Fibroblast of upper back skin (primary cell): ENCODE measurements at places on chromosomes 3 and 15.

DNA sequence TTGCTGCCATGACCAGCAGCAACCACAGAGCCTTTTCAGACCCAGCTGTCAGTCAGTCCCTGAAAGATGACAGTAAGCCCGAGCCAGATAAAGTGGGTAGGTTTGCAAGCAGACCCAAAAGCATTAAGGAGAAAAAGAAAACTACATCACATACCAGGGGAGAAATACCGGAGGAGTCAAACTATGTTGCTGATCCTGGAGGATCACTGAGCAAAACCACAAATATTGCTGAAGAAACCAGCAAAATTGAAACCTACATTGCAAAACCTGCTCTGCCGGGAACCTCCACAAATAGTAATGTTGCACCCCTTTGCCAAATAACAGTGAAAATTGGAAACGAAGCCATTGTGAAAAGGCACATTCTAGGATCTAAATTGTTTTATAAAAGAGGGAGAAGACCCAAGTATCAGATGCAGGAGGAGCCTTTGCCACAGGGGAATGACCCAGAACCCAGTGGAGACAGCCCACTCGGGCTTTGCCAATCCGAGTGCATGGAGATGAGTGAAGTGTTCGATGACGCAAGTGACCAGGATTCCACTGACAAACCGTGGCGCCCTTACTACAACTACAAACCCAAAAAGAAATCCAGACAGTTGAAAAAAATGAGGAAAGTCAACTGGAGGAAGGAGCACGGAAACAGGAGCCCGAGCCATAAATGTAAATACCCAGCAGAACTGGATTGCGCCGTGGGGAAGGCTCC is 42.1 kb upstream of the RASA2 start:
- peak; percentile 61 for DNase-seq

- DNase-seq, result peak; percentile 33
Measured at GRCh38 chr15:57059026-57059660, 140.7 kb downstream of the TCF12 start.

GRCh38 chr3:62261121-62261520 is 112.2 kb downstream of the FEZF2 start:
- DNase-seq, result no peak

- DNase-seq, result no peak
Measured at GRCh38 chr15:58235961-58236360, 97.8 kb downstream of the AQP9 start.
